ENCODE measurements at places on chromosomes 11 and 22.

DNA sequence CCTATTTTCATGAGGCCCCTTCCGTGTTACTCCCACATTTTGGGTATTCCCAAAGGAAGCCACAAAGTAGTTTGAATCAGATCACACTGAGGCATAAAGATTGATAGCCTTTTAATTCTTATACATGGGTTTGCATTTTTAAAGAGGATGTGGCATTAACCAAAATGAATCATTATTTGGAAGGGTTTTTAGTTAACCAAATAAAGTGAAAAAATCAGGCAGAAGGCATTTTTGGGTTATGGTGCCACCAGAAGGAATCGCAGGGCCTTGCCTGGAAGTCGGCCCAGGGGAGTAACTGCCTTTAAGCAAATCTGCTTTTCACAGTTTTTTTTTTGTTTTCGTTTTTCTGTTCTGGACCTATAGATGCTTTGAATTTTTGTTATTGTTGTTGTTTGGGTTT lies 55.4 kb downstream of the HSD17B12 start:
- no peak overlapping the region for H3K27ac ChIP-seq
- no peak for DNase-seq
- H3K4me1 ChIP-seq: peaks cover 18% of the 10 kb centered on the region
- H3K27me3 ChIP-seq: no peaks in the 10 kb centered on the region
- no peak overlapping the region for H3K4me3 ChIP-seq

DNA sequence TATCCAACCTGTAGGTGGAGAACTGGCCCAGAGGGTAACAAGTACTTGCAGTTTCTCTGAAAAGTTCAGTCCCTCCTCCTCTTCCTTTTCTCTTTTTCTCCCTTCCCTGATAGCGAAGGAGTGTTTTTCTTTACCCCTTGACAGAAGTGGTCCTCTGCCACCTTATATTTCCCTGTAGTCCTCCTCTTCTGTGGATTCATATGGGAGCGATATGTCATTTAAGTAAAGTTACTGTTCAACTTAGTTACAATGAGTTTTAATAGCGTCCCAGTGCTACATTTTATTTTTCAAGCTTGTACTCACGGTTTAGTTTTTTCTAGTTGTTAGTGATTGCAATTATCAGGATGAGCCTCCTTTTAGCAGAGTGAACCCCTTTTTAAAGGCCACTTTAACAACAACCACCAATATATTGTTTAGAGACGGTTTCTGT lies 1.4 kb downstream of the PCF11 start:
- H3K4me1 ChIP-seq: peaks cover 2% of the 10 kb centered on the region
- H3K4me3 ChIP-seq: peak overlapping the region; percentile 84
- no peaks in the 10 kb centered on the region for H3K27me3 ChIP-seq
- DNase-seq: no peak
- no peaks in the 10 kb centered on the region for H3K36me3 ChIP-seq
- H3K27ac ChIP-seq: peak overlapping the region; percentile 100

GRCh38 chr11:44531116-44531504 lies 34.4 kb upstream of the CD82 start:
- no peaks in the 10 kb centered on the region for H3K36me3 ChIP-seq
- no peak overlapping the region for H3K27ac ChIP-seq
- H3K4me1 ChIP-seq: no peaks in the 10 kb centered on the region
- no peaks in the 10 kb centered on the region for H3K27me3 ChIP-seq
- DNase-seq: no peak

DNA sequence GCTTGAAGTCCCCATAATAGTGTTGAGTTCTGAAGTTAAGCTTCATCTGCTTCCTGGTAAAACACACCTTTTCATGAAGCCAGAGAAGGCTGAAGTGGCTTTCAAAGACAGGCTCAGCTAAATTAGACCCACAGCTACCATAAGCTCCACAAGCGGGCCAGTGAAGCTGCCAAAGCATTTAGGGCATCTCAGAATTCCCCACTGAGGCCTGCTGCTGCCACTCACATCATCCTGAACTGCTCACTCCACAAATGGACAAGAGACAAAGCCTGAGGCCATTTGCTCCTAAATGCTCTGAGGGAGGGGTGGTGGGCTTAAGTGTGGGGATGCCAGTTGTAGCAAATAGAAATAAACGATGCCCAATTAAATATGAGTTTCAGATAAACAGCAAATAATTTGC lies 14.6 kb downstream of the CCDC83 start:
- no peak overlapping the region for H3K27ac ChIP-seq
- no peak for DNase-seq
- H3K4me1 ChIP-seq: no peaks in the 10 kb centered on the region

DNA sequence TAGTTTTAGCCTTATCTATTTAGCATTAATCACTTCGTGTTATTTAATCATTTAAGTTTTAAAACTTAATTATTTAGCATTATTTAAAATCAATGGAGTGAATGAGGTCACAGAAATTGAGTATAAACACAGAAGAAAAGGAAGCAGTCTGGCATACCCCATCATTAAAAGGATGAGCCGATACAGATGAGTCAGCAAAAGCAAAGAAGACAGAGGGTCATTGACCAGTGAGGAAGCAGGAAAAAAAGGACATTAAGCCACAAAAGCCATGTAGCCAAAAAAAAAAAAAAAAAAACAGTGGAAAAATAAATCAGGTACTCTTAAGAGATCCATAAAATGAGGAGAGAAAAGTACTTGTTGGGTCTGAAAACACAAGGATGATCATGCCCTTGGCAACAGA lies 71.5 kb downstream of the TYR start:
- H3K36me3 ChIP-seq: no peaks in the 10 kb centered on the region
- no peak overlapping the region for H3K27ac ChIP-seq
- no peak overlapping the region for H3K4me3 ChIP-seq
- no peak for DNase-seq
- H3K27me3 ChIP-seq: no peaks in the 10 kb centered on the region
- no peaks in the 10 kb centered on the region for H3K4me1 ChIP-seq

DNA sequence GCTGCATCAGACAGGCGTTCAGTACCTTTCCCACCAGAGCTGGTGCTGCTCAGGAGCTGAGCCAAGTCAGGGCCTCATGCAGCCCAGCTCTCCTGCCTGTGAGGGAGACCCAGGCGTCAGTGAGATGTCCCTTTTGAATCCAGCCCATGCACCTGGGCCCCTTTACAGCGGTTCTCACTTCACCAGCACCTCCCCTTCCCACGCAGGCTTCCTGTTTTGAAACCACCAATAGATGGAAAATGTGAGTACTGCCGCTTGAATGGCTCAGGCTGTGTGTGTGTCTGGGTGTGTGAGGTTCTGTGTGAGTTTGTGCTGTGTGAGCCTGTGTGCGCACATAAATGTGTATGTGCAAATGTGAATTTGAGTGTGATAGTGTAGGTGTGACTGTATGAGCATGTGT lies 88.4 kb downstream of the UBASH3B start:
- H3K27ac ChIP-seq: no peak overlapping the region
- no peak overlapping the region for H3K4me3 ChIP-seq
- peaks cover 24% of the 10 kb centered on the region for H3K4me1 ChIP-seq
- peak; percentile 18 for DNase-seq

- no peak for DNase-seq
- no peak overlapping the region for H3K4me3 ChIP-seq
- H3K27me3 ChIP-seq: no peaks in the 10 kb centered on the region
Measured at GRCh38 chr22:50315289-50316113, 8.1 kb upstream of the PLXNB2 start.

DNA sequence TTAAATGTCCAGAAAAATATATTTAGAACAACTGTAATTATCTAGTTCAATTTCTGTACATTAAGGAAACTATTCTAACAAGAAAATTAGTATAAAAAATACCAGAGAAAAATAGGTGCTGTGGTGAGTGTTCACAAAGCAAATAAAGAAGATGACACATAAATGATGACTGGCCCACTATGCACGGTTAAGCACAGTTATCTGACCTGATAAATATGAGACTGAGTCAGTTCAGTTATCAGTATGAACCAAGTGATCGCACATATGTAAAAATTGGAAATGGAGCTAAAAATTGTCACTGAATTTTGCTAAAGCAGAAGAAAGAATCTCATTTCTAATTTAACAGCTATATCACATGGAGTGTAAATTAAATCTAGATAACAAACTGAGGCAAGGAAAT lies 18.8 kb upstream of the MAML2 start:
- H3K27ac ChIP-seq: no peak overlapping the region
- H3K4me1 ChIP-seq: no peaks in the 10 kb centered on the region
- H3K36me3 ChIP-seq: peaks cover 52% of the 10 kb centered on the region
- no peak overlapping the region for H3K4me3 ChIP-seq
- no peaks in the 10 kb centered on the region for H3K27me3 ChIP-seq

DNA sequence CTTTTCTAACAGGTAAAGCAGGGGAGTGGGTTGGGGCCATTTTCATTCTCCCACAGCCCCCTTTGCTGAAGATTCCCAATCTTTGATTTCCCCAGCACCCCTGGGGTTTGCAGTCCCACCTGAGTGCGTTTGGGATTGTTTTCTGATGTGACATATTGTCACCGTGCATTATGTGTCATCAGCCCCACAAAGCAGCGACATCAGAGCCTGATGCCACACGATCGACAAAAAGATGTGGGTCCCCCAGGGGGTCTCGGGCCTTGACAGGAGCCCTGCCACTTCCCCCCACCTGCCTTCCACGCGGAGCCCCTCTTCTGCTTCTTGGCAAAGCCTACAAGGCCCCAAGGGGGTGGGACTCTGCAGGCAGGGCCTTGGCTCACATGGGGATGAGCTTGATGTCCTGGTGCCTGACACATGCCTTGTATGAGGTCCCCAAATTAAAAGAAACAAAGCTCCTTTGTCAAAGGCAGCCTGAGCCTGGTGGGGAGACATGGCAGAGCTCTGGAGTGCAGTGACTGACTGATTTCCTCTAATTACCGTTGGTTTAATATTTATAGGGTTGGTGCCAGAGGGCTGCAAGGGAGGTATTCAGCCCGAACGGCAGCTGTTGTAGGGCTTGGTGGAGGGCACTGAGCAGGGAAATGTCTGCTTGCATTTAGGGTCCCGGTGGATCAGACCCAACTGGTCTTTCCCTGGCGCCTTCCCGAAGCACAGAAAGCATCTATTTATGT lies 149.2 kb downstream of the MIAT start:
- H3K36me3 ChIP-seq: no peaks in the 10 kb centered on the region
- no peaks in the 10 kb centered on the region for H3K27me3 ChIP-seq
- no peaks in the 10 kb centered on the region for H3K4me1 ChIP-seq
- DNase-seq: no peak
- H3K27ac ChIP-seq: no peak overlapping the region

- DNase-seq: peak; percentile 16
- H3K4me1 ChIP-seq: no peaks in the 10 kb centered on the region
- peaks cover 44% of the 10 kb centered on the region for H3K36me3 ChIP-seq
- no peak overlapping the region for H3K4me3 ChIP-seq
- H3K27me3 ChIP-seq: no peaks in the 10 kb centered on the region
Measured at GRCh38 chr11:116895048-116895757, 57.8 kb upstream of the APOA1 start.

Data from tibial nerve (tissue), 4 donors.